NCI-H446 treated with DMSO at 0.1 percent for 48 hours (cell line): ENCODE measurements at places on chromosomes 5 and 9.

GRCh38 chr9:29798599-29798998, 2225.3 kb upstream of the C9orf72 start:
- DNase-seq = no peak

DNA sequence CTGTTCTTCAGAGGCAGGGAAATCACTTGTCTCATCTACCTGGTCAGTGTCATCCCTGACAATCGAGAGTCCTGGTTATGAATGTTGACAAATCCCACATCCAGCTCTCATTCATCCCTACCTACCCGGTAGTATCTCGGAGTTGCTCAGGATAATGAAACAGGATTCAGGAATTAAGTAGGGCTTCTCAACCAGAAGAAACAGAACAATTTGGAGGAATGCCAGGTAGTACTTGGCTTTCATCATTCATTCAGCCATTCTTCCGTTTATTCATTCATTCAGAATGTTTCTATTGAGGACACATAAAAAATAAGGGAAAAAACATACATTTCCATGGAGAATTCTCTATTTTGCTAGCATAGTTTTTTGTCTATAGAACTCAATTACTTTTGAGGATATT, 195.0 kb downstream of the ARHGEF28 start:
- no peak for DNase-seq

DNA sequence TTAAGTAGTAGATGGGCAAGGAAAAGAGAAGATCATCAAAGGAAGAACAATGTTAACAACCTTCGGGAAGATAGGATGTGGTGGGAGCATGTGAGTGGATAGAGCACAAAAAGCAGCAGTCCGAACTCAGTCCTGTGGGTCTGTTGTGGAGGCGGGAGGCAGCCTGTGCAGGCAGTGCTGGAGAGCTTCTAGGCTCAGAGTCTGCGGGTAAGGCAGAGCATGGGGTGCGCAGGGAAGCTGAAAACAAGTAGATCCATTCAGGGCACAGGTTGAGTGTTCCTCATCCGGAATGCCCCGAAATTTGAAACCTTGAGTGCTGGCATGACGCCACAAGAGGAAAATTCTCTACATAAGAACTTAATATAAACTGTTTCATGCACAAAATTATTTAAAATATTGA, 84.9 kb downstream of the PPIC start:
- no peak for DNase-seq

DNA sequence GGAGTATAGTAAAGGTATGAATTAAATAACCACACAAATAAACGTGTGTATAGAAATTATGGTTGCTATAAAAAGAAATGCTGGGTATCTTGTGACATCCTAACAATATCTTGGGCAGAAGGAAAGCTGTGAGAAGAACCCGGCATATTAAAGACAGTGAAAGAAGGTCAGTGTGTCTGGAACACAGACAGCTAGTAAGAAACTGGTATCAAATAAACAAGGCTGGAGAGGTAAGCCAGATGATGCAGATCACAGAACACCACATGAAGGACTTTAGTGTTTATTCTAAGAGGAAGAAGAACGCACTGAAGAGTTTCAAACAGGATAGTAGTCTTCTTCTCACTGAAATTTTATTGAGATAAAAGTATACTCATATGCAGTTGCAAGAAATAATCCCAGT, 24.4 kb downstream of the TMEM245 start:
- DNase-seq = no peak

- DNase-seq = no peak
These were observed 92.5 kb upstream of the TAS2R1 start for GRCh38 chr5:9722601-9723180.

DNA sequence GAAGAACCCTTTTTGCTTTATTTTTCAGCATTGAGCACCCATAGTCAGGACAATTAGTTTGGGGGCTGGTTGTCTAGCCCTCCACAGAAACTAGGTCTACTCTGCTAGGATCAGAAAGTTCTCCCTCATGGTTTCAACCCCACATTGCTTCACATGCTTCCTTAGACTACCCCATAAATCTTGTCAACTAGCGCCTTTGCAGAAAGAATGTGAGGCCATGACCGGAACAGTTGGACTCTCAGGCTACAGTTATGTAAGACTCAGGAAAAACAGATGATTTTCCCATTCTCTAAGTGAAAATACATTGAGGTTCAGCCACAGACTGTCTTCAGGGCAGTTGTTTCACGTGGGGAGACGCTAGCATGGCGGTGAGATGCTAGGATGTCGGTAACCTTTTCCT, 255.6 kb downstream of the NR3C1 start:
- DNase-seq = no peak

DNA sequence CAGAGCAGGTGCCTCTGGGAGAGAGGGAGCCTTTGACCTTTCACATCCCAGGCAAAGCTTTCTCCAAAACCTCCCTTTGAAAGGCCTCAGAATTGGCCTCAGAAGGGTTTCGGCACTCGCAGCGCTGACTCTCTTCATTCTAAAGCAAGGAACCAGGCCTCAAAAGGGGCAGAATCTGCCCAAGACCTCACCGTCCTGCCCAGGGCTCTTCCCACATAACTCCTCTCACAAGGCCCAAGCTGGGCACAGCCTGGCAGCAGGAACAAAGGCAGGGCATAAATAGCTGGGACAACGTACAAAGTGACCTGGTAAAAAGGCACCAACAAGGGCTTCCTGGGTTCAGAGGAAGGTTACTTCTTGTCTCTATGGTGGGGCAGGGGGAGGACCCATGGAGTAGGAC, 166.3 kb upstream of the FSTL4 start:
- DNase-seq = no peak

GRCh38 chr5:71932131-71932654, 175.1 kb upstream of the MAP1B start:
- peak; percentile 72 for DNase-seq

DNA sequence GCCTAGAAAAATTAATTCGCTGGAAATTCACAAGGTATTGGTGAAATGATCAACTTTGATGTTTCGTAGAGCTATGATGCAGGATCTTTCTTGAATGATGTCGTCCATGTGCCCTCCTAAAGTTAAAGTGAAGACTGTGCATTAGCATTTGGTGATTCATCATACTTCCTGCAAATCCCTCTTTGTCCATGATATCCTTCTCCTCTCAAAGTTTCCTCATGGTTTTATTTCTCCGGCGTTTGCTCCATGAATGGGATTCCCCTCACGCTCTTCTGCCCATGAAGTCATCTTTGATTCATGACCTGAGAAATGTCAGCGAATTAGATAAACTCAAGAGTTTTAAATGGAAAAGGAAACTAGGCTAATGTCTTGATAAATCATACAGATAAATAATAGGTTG, 372.7 kb downstream of the PSAT1 start:
- no peak for DNase-seq

DNA sequence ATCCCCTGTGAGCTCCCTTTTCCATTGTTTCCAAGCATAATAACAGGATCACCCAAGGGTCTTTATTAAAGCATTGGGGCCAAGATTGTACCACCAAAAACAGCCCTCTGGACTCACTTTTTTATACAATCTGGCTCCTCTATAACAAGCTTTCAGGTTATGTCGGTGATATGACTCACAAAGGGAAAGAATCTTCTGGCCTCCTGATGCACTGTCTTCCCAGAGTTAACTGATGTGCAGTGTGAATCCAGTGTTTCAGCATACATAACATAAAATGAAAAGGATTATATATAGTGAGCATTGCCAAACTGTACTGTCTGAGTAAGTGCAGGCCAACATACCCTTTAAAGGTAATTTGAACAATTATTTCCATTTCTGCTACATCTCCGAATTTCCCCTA, 33.9 kb upstream of the MAN2A1 start:
- no peak for DNase-seq

GRCh38 chr5:163534492-163535094, 29.2 kb downstream of the MAT2B start:
- DNase-seq = no peak

DNA sequence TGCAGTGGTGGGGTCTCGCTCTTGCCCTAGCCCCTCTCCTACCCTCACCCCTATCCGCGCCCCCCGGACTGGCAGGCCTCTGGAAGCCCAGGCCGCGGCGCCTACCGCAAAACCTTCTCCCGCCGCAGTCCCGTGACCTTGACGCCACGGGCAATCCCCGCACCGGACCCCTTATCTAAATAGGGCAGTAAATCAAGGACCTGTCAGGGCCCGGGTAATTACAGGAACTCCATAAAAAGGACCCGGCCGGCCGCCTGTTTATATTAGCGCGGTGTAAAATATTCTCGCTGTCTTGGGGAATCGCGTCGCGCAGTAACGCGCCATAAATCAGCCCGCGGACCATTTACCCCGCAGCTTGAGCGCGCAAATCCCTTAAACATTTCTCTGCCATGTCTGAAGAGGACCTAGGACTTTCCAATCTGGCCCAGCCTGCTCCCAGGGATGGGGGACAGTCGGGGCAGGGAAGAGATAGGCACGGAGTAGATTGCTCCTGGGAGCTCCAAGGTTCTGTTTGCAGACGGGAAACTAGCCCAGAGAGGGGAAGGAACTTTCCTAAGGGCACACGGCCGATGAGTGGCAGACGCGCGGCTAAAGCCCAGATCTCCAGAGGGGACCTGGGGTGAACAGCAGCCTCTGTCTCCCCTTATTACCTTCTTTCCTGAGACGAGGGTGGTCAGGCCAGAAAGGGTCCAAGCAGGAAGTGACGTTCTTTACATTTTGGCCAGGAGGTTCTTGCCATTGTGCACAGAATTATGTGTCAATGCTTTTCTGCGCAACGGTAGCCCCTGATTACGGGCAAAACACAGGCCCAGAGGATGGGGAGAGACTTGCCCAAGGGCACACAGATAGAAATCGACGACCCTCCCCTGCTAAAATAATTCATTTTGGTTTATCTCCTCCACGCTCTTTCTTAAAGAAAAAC, 4.8 kb upstream of the HAND1 start:
- DNase-seq = no peak

GRCh38 chr5:35674049-35674448, 56.4 kb downstream of the SPEF2 start:
- DNase-seq = no peak

DNA sequence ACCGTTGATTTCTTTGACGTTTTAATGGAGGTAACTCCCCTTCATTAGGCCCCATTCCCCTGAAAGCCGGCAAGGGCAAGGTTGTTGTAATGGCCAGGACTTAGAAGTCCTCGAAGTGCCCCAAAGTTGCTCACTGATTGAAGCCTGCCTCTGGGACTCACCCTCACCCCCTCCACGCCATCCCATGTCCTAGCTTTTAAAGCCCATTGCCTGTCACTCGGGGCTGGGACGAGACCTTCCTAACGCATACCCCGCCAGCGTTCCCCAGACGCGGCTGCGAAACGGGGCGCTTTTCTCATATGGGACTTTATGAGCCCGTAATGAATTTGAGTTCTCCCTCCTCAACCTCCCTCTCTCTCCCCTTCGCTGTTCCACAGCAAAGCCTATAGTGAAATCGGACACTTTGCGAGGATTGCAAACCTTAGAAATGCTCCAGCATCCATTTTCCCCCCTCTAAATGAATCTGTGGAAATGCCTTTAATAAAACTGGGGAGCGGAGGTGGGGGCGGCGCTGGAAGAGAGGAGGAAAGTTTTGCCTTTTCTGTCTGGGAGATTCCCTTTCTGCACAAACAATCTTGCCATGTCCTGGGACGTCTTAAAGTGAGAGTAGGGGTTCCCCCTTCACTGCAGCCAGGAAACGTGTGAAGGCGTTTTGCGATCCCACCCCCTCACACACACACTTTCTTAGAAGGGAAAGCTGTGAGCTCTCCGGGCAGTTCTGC, 1.5 kb downstream of the PAPPA start:
- no peak for DNase-seq

DNA sequence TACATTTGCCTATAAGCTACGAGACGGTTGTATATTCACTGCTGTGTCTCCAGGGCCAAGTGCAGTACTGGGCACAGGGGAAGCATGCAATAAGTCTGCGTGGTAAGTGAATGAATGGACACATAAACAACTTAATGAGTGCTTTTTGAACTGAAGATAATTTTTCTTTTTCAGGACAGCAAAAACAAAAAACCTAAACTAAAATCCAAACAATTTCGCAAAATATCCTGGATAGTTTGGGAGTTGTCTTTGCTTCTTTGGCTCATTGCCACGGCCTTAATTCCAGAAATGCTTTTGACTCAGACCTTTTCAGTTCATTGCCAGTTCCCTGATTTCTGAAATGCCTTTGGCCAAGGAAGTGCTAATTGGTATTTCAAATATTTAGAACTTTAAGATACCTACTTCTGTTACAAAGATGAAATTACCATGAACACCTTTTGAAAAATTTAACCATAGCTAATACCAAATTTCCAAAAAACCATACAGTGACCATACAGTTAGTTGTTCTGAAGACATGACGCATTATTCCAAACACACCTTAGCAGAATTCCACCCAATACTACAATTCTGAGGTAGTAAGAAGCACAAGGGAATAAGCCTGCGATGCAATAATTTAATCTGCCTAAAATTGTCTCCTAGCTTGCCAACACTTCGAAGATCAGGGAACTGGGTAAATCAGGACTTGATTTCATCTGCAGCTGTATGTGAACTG, 42.8 kb downstream of the TEK start:
- DNase-seq = no peak

GRCh38 chr5:124653666-124654065, 92.8 kb downstream of the ZNF608 start:
- DNase-seq = no peak

DNA sequence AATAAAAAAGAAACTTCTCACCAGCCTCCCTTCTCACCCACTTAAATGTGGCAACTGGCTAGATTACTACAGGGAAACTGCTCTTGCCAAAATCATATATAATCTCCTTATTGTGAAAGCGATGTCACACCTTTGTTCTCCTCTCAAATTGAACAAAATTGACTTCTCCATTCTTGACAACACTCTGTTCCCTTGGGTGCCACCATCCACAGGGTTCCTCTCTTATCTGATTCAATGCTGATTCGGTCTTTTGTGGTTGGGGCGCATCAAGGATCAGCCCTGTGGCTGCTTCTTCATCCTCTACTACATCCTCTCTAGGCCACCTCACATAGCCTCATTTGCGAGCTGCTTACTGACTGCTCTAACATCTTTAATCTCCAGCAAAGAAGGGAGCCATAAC, 86.1 kb downstream of the EDIL3 start:
- DNase-seq = no peak

- DNase-seq = no peak
These were observed 42.6 kb downstream of the NPR3 start for GRCh38 chr5:32753765-32754164.

DNA sequence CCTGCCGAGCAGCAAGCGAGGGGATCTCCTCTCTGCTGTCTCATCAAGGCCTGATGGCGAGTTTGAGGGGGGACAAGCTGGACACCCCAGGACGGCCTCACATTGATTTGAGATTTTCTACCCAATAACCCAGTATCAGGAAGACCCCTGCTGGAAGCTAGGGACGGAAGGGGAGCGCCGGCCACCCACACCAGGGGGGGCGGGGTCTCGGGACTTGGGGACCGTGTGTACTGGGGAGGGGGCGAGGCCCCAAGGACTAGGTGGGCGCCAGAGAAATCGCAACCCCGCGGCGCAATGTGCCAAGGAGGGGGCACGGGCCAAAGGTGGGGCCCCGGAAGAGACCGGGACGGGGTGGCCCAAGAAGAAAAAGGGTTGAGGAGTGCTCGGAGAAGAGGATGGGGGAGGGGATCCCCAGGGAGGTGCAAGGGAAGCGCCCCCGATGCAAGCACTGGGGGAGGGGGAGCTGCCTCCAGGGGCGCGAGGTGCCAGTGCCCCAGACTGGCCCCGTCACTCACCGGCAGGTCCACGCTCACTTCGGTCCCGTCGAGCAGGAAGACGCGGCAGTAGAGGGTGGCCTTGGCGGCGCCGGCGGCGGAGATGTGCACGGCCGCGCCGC, 1.1 kb downstream of the EPB41L4B start:
- DNase-seq = no peak
